Activated CD4-positive, alpha-beta memory T cell treated with anti-CD3 and anti-CD28 coated beads for 36 hours (primary cell): ENCODE measurements at places on chromosomes 4 and X. TPM values are rescaled to one million over a fixed set of nuclear protein-coding genes. Genes with fewer than 3 reads are reported as not detected.

Gene RNF128
- total RNA-seq, result not detected

Gene TSC22D3
- 28.2 TPM for total RNA-seq

Gene RFC1
- 89.4 TPM for total RNA-seq

- no peak overlapping the region for H3K27ac ChIP-seq
- no peaks in the 10 kb centered on the region for H3K36me3 ChIP-seq
- no peaks in the 10 kb centered on the region for H3K27me3 ChIP-seq
- H3K4me1 ChIP-seq, result no peaks in the 10 kb centered on the region
These were observed 425.7 kb downstream of the GPAT3 start for GRCh38 chr4:83961575-83961974.

GRCh38 chr4:146178126-146178525 is 2.6 kb downstream of the LSM6 start:
- DNase-seq, result no peak
- H3K27ac ChIP-seq, result no peak overlapping the region
- H3K27me3 ChIP-seq, result no peaks in the 10 kb centered on the region
- H3K4me1 ChIP-seq, result peaks cover 53% of the 10 kb centered on the region
- H3K4me3 ChIP-seq, result no peak overlapping the region
- peaks cover 9% of the 10 kb centered on the region for H3K36me3 ChIP-seq

DNA sequence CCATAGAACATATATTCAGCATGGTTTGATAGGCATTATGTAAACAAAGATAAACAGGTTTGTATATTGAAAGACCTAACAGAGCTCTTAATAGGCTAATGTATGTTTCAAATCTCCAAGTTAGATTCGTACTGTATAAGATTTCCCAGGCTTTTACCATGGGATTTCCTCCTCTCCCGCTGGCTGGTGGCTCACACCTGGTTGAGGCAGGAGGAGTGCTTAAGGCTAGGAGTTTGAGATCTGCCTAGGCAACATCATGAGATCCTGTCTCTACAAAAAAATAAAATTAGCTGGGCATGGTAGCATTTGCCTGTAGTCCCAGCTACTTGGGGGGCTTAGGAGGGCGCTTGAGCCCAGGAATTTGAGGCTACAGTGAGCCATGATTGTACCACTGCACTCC is 5.4 kb downstream of the CPE start:
- no peak overlapping the region for H3K27ac ChIP-seq
- H3K4me3 ChIP-seq, result no peak overlapping the region
- DNase-seq, result no peak
- no peaks in the 10 kb centered on the region for H3K4me1 ChIP-seq

- no peak overlapping the region for H3K27ac ChIP-seq
- no peak for DNase-seq
- no peak overlapping the region for H3K4me3 ChIP-seq
- H3K36me3 ChIP-seq, result no peaks in the 10 kb centered on the region
These were observed 274.4 kb downstream of the DCTD start for GRCh38 chr4:182642831-182643230.

- no peak overlapping the region for H3K27ac ChIP-seq
- H3K4me3 ChIP-seq, result no peak overlapping the region
- peaks cover 78% of the 10 kb centered on the region for H3K27me3 ChIP-seq
These were observed 26.5 kb downstream of the HAND2 start for GRCh38 chr4:173503330-173504180.

- H3K27me3 ChIP-seq, result no peaks in the 10 kb centered on the region
- H3K36me3 ChIP-seq, result peaks cover 8% of the 10 kb centered on the region
- H3K4me3 ChIP-seq, result no peak overlapping the region
- peak overlapping the region; percentile 63 for H3K27ac ChIP-seq
These were observed 158.2 kb upstream of the MAP3K15 start for GRCh38 chrX:19673375-19674040.

DNA sequence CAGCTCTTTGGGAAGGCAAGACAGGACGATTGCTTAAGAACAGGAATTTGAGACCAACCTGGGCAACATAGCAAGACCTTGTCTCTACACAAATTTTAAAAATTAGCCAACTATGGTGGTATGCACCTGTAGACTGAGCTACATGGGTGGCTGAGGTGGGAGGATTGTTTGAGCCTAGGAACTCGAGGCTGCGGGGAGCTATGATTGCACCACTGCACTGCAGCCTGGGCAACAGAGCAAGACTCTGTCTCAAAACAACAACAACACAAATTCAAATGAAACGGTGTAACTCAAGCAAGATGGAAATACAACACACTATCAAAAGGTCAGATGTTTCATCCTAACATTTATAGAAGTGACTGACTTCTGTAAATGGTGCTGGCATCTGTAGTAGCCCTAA is 37.1 kb downstream of the XG start:
- H3K4me3 ChIP-seq, result no peak overlapping the region
- H3K27ac ChIP-seq, result no peak overlapping the region
- H3K36me3 ChIP-seq, result no peaks in the 10 kb centered on the region
- peaks cover 2% of the 10 kb centered on the region for H3K27me3 ChIP-seq
- no peaks in the 10 kb centered on the region for H3K4me1 ChIP-seq
- no peak for DNase-seq

DNA sequence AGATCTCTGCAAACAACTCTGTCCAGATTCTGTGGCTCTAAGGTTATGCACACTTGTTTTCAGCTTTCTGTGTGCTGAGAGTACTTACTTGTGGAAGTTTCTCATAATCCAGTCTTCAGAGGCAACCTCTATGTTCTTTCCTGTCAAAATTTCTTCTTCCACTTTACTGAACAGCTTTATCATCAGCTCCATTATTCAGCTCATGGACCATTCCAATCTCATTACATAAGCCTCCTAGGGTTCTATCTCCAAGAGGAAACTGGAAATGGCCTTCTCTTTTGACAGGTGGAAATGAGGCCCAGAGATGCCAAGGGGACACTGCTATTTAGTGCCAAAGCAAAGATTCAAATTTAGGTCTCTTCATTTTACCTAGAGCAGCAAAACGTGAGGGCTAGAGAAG is 61.3 kb downstream of the CHRDL1 start:
- no peaks in the 10 kb centered on the region for H3K4me1 ChIP-seq
- no peaks in the 10 kb centered on the region for H3K36me3 ChIP-seq
- no peak for DNase-seq

DNA sequence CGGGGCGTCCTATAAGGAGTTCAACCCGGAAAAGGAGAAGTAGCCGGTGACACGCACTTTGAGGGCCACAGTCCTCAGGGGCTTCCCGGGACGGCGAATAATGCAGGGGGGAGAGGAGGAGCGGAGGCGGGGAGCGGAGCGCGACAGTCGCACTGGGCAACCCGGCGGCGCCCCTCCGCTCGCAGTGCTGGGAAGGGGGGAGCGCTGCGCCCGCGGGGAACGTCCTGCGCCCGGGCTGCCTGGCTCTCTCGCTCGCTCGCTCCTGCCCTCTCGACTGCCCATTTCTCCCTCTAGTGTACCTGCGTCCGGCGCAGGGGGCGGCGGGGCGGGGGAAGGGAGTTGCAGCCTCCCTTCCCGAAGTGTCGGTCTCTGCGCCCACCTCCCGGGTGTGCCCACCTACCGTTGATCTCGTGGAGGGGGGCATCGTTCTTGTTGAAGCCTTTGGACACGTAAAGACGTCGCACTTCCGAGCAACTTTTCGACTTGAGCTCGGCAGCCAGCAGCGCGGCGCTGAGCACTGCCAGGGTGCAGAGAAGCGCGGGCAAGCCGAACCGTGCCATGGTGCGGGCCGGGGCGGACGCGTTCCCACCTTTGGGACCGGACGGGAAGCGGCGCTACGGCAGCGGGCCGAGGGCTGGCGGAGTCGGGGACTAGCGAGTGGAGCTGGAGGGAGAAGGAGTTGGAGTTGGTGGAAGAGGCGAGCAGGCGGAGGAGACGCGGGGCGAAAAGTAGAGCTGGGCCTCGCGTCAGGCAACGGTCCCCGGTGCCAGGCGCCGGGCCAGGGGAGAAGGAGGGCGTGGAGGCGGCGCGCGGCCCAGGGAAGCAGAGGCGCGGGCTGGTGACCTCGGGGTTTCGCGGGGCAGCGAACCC is 648 bp downstream of the GPC4 start:
- H3K4me1 ChIP-seq, result peaks cover 7% of the 10 kb centered on the region
- H3K27ac ChIP-seq, result no peak overlapping the region
- DNase-seq, result peak; percentile 8

DNA sequence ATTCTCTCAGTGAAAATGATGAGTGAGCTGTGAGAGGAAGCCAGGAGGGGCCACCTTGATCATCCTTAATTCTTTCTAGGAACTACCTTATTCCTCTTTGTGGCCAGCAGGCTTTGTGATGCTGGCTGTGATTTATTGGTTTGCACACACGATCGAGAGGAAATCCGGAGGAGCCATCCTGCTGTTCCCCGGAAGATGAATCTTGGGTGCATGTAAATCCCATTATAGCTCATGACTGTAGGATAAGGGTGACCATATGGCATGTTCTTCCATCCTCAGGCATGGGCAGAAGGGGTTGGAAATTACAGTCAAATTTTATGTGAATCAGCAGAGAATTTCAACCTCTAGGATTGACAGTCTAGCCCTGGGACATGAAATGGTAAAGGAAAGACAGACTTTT is 254.5 kb downstream of the UNC5C start:
- DNase-seq, result no peak
- peaks cover 27% of the 10 kb centered on the region for H3K4me1 ChIP-seq
- no peak overlapping the region for H3K4me3 ChIP-seq
- peaks cover 2% of the 10 kb centered on the region for H3K36me3 ChIP-seq

DNA sequence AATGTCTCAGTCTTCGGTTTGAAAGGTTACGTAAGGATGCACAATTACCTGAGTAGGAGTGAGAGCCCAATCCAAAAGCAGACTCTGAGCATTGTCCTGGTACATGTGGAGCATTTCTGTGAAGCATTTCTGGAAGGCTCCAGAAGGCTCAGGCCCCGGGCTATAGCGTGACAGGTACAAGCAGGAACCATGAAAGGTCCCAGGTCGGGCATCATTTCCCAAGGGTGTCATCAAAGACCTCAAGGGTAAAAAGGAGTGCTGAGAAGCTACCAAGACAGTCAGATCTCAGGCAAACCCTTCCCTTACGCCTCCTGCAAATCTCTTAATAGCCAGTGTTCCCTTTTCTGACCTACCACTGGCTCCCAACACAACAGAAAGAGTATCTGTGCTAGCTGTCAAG is 30.8 kb downstream of the GPC4 start:
- H3K27me3 ChIP-seq, result peaks cover 3% of the 10 kb centered on the region
- H3K4me3 ChIP-seq, result no peak overlapping the region
- no peak overlapping the region for H3K27ac ChIP-seq

DNA sequence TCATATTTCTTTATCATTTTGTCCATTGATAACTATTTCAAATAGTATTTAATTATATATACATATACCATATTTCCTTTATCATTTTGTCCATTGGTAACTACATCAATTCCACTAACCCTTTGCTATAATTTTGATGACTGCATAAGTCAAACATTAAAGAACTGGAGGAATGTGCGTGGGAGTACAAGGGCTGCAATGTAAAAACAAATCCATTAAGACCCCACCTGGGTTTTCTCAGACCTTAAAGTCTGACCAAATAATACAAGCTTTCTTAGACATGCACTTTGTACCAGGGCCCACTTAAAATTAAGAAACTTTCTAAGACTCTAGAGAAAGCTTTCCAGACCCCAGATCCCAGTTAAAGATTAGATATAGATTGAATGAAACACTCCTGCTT is 1622.4 kb upstream of the PCDH10 start:
- no peak overlapping the region for H3K4me3 ChIP-seq
- no peak for DNase-seq
- H3K4me1 ChIP-seq, result no peaks in the 10 kb centered on the region
- no peaks in the 10 kb centered on the region for H3K36me3 ChIP-seq
- H3K27me3 ChIP-seq, result no peaks in the 10 kb centered on the region

- peaks cover 15% of the 10 kb centered on the region for H3K36me3 ChIP-seq
- H3K27ac ChIP-seq, result peak overlapping the region; percentile 96
These were observed 161.6 kb downstream of the SMIM20 start for GRCh38 chr4:26075583-26075982.

DNA sequence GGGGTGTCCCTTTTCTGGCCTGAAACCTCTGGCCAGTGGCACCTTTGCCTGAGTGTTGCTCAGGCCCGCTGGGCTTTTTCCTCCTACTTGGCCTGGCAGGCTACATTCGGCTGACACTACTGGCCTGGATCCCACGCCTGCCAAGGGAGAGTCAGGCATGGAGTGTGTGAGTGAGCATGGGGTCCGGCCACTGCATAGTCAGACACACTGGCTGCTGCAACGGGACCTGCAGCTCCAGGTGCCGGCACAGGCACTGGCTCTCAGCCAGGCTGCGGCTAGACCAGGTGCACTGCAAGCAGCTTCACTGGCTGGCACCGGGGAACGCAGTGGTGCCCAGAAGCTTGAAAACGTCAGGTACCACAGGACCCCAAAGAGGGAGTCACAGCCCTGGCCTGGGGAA is 434.9 kb downstream of the ARHGAP24 start:
- no peaks in the 10 kb centered on the region for H3K4me1 ChIP-seq
- H3K36me3 ChIP-seq, result no peaks in the 10 kb centered on the region
- DNase-seq, result no peak
- no peak overlapping the region for H3K27ac ChIP-seq
- H3K27me3 ChIP-seq, result no peaks in the 10 kb centered on the region

DNA sequence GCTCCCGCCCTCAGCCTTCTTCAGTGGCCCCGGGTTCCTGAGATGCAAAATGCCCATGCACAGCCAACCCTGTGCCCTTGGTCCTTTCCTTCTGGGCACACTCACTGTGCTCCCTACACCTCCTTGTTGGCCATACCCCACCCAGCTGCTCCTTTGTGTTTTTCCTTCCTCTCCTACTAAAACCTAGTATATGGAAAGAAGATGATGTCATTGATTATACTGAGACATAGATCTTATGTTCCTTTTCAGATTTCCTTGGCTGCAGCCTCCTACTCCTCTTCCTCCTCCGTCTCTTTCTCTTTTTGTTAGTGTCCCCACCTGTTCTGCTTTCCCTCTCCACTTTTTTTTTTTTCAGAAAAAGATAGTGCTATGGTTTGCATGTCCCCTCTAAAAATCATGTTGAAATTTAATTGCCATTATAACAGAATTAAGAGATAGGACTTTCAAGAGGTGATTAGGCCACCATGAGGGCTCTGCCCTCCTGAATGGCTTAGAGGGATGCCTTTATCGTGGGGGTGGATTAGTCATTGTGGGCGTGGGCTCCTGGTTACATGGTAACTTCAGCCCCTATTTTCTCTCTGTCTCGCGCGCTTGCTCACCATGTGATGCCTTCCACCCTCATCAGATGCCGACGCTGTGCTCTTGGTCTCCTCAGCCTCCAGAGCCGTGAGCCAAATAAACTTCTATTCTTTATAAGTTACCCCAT is 254.9 kb upstream of the GATB start:
- no peak overlapping the region for H3K27ac ChIP-seq
- peaks cover 30% of the 10 kb centered on the region for H3K4me1 ChIP-seq
- no peak for DNase-seq
- H3K36me3 ChIP-seq, result no peaks in the 10 kb centered on the region
- no peaks in the 10 kb centered on the region for H3K27me3 ChIP-seq

- H3K27ac ChIP-seq, result no peak overlapping the region
- no peak overlapping the region for H3K4me3 ChIP-seq
- DNase-seq, result no peak
- no peaks in the 10 kb centered on the region for H3K4me1 ChIP-seq
- no peaks in the 10 kb centered on the region for H3K27me3 ChIP-seq
- no peaks in the 10 kb centered on the region for H3K36me3 ChIP-seq
These were observed 75.6 kb downstream of the BMPR1B start for GRCh38 chr4:94833394-94833793.
